ENCODE measurements at places on chromosomes 11 and 22.
A peak's percentile ranks its signal among the peaks of the same experiment; 100 is the strongest.

GRCh38 chr22:47218671-47219070, 456.2 kb downstream of the TBC1D22A start:
- no peak for DNase-seq

GRCh38 chr11:73990730-73991129, 8.1 kb upstream of the UCP2 start:
- DNase-seq: no peak

DNA sequence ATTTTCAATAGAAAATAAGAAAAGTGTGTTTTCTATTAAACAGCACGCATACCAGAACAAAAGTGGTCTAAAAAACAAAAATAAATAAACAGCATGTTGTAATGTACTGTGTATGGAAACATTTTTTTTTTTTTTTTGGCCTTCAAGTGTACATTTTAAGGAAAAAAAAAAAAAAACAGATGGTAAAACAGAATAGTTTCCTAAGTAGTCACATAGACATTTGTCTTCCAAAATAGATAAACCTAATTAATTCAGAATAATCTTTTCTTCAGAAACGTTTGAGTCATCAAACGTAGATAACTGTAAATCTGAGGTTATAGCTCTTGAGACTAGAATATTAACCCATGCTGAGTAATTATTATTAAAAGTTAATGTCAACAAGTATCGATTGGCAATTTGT, 396 bp upstream of the CFAP300 start:
- no peak for DNase-seq

DNA sequence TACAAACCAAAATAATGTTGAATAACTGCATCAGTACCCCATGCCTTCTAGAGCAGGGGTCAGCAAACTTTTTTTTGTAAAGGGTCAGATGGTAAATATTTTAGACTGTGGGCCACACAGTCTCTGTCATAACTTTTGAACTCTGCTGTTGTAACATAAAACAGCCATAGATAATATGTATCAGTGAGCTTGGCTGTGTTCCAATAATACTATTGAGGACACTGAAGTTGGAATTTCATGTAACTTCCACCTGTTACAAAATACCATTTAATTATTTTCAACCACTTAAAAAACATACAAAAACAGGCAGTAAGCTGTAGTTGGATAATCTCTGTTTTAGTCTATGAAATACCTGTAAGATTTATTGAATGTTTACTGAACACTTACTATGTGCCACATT, 55.2 kb downstream of the PICALM start:
- no peak for DNase-seq

GRCh38 chr11:123642435-123642834, 12.0 kb downstream of the SCN3B start:
- no peak for DNase-seq

DNA sequence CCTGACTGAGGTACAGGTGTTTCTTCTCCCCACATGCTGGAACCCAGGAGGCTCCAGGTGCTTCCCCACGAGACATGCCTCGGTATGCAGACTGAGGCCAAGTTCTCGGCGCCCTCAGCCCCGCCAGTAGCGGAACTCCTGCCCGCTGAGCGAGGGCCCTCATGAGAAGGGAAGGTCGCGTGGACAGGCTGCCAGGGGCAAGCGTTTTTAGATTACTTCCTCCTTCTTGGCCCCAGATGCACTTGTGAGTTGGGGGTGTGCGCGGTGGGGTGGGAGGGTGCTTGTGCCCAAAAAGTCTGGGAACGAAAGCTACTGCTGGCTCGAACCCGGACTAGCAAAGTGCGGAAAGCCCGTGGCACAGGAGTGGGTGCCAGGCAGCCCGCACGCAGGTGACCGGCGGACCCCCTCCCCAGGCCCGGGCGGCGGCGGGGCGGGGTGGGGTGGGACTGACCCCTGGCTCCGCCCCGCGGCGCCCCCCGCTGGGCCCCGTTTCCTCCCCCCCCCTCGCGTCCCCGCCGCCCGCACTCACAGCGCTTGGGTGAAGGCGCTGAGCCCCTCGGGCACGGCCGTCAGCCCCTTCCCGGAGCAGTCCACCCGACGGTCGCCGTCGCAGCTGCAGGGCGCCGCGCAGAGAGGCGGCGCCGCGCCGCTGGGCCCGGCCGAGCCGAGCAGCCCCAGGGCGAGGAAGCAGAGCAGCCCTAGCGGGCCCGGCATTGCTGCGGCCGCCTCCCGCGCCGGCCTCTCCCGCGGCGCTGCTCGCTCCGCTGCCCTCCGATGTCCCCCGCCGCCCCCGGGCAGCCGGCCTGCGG, 797 bp downstream of the LGR4 start:
- peak; percentile 67 for DNase-seq

- DNase-seq: no peak
Observed at GRCh38 chr22:32534252-32535235, 59.9 kb downstream of the FBXO7 start.

GRCh38 chr11:34558211-34558610, 44.6 kb upstream of the ELF5 start:
- no peak for DNase-seq

DNA sequence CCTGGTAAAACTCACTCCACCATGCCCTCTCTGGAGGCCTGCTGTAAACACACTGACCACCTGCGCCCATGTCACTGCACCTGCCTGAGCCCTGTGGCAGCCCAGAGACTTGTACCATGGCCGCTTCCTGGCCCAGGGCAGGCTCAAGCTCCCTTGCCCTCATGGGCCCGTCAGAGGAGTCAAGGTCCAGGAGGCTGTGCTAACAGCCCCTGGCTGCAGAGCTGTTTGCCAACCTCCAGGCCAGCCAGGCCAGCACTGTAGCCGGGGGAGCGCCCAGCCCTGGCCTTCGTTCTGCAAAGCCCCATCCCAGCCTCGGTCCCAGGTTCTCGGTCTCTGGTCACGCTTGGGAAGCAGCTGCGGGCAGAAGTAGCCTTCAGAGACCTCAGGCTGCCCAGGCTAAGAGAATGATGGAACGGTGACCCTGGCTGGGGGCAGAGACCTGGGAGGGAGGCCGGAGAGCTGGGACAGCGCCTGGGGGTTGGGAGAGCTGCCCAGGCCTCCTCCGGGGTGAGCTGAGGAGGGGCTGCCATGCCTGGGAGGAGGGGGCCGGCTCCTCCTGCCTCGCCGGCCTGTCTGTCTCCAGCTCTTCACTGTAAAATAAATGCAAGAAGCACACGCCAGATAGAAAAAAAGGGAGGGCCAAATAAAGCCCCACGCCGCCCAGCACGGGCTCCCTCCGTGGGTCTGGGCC, 11.9 kb upstream of the TCF20 start:
- DNase-seq: no peak

- DNase-seq: peak; percentile 49
Observed at GRCh38 chr11:45930031-45930794, 7.8 kb downstream of the LARGE2 start.

- DNase-seq: no peak
Observed at GRCh38 chr11:126084608-126084912, 21.9 kb upstream of the CDON start.

DNA sequence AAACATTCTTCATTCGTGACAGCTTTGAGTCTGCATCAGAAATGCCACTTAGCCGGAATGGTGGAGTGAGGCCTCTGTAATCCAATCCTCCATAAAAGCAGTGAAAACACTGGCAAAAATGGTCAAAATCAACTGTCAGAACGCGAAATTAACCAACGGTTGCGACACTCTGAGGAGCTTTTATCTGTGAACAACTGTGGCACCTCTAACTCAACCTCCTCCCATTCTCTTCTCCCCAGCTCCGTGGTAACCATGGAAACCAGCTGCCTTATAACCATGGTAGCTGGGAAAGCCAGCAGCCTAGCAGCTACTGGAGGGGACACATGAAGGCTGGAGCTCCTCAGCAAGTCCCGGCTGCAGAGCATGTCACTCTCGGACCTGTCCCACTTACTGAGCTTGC, 20.3 kb downstream of the AP2A2 start:
- peak; percentile 32 for DNase-seq

GRCh38 chr22:25956801-25957200, 212.5 kb upstream of the SEZ6L start:
- no peak for DNase-seq

DNA sequence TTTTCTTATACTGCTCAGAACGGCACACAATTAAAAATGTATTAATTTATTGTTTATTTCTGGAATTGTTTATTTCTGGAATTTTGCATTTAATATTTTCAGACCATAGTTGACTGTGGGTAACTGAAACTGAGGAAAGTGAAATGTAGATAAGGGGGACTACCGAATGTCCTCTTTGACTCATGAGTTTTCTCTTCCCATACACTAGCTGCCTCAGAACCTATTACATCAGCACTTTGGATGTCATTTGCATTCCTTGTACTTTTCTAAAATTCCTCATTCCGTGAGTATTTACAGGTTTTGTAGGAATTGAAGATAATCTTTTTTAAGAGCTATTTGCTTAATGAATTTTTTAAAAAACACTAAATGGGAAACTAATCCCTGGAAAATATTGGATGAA, 29.8 kb downstream of the ZC3H12C start:
- no peak for DNase-seq

DNA sequence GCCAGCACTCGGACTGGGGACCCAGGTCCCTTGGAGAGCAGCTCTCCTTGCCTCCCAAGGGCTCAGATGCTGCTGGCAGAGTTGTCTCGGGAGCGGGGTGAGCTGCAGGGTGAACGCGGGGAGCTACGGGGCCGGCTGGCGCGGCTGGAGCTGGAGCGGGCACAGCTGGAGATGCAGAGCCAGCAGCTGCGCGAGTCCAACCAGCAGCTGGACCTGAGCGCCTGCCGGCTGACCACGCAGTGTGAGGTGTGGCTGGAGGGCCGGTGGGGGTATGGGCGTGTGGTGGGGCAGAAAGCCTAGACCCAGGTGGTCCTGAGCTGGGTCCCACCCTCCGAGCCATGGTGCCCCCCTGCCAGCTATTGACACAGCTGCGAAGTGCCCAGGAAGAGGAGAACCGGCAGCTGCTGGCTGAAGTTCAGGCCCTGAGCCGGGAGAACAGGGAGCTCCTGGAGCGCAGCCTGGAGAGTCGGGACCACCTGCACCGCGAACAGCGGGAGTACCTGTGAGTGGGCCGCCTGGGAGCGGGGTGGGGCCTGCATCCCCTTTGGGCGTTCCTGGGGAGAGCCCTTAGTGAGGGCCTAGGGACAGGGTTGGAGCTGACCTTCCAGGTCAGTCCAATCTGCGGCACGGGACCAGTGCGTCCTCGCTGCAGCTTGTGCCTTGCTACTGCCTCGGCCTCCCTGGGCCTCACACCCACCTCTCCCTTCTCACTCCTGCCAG, 5.8 kb upstream of the RPS6KA4 start:
- no peak for DNase-seq

DNA sequence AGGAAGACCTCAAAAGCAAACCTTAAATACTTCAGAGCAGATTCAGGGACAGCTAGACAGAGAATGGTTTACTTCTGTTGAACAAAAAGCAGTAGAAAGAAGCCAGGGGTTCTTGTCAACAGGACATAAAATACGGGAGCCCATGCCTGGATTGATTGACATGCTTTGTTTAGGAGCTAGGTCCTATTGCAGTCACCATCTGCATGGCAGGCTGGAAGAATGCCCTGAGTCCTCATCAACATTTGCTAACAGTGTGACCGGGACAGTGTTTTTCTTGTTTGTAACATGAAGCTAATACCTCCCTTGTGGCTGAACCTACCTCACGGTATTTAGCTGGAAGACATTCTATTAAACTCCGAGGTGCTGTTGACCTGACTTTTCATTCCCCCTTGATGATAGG, 225.4 kb downstream of the NTM start:
- no peak for DNase-seq

All from anterior cingulate cortex (tissue), 58 donors.